ENCODE measurements at places on chromosomes 2 and 18.

DNA sequence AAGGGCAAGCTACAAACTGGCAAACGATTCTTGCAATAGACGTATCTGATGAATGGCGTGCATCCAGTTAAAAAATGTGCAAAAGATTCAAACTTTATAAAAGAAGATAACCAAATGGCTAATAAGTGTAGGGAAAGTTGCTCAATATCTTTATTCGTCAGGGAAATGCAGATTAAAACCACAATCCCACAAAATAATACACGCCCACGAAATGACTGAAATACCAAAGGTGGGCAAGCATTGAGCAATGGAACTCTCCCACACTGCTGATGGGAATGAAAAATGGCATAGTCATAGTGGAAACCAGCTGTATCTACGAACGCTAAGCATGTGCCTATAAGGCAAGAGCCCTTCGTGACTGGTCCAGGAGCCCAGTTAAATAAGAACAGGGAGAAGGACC, 168.6 kb upstream of the SIX2 start:
- DNase-seq, result no peak

DNA sequence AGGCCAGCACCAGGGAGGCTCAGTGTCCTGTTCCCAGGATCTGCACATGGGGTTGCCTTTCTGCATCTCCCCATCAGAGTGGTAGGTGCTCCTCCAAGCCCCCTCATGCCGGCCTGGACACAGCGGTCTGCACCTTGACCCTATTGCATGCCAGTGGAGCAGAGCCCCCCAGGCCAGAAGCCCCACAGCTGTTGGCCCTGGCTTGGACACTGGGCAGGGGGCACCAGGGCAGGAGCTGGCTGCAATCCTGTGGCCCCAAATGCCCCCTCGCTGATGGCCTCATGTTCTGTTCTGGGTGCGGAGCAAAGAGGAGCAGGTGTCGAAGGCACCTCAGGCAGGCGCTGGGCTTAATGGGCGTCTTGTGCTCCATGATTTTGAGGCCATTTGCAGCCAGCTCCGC, 62.7 kb downstream of the CCDC74A start:
- DNase-seq, result no peak

DNA sequence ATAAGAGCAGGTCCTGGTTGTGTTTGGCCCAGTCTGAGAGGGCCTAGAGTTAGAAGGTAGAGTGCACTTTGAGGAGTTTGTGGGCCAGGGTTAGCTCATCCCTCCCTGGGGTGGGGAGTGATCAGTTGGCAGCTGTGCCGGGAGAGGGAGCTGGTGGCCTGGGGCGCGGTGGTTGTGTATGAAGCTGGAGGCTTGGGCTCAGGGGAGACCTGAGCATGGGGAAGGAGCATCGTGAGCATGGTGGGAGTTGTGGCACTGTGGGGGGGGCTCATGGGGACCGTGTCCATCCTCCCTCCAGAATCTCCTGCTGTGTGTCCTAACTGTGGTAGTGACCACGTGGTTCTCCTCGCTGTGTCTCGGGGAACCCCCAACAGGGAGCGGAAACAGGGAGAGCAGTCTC, 13.6 kb downstream of the STK11IP start:
- no peak for DNase-seq

DNA sequence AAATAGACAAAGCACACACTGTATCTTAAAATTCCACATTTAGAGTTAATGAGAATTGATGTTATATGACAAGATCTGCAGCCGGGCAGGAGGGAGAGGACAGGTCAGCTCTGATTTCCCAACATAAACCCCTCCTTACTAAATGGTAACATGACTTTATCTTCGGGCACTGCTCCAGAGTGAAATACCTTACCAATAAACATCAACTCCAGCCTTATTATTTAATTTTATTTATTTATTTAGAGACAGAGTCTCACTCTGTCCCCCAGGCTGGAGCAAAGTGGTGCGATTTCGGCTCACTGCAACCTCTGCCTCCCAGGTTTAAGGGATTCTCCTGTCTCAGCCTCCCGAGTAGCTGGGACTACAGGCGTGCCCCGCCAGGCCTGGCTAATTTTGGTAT, 1.7 kb downstream of the CYB5A start:
- no peak for DNase-seq

GRCh38 chr2:73291461-73292315, 1.7 kb downstream of the EGR4 start:
- DNase-seq, result no peak

DNA sequence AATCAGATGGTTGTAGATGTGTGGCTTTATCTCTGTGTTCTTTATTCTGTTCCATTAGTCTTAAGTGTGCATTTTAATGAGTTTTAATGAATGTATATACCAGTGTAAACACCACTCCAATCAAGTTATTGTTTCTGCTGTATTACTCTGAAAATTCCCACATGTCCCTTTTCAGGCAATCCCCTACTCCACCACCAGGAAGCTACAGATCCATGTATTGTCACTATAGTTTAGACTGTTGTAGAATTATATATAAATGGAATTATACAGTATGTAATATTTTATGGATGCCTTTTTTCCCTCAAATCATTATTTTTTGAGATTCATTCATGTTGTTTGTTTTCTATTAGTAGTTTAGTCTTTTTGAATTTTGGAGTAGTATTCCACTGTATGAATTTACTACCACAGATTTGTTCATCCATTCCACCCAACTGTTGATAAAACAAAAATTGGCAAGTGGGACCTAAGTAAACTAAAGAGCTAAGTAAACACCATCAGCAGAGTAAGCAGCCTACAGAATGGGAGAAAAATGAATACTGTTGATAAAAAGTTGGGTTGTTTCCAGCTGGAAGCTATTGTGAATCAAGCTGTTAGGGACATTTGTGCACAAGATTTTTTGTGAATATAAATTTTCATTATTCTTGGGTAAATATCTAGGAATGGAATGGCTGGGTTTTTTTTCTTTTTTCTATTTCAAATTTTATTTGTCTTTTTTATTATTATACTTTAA, 262.0 kb downstream of the CAMKMT start:
- no peak for DNase-seq

- no peak for DNase-seq
Measured at GRCh38 chr2:110852541-110853263, 120.3 kb downstream of the ACOXL start.

DNA sequence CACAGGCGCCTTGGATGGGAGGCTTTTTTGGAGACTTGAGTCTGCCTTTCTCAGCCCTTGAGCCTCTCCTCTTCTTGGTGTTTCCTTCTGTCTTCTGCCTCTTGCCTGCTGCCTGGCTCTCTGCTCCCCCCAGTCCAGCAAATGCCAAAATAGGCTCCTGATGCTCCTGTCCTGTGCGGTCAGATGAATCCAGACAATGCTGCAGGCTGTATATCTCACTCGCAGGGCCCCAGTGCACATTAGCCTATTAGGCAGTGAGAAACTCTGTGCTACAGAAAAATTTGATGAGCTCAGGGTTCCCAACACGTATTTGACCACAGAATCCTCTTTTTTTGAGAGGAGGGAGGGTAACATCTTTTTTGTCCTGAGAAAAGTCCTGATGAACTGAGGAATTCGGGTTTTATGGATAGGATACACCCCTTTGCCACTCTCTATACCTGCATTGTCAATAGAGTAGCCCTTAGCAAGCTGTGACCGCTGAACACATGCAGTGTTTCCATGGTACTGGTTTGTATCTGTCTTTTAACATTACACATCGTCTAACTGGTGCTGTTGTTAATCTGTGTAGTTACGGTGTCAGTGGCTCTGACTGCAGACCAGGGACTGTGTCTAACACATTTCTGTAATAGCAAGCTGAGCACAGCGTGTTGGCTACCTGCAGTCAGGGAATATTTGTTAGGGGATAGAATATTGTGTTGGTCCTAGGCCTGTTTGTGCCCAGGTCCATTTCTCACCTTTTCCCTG, 50.8 kb downstream of the FAM228A start:
- no peak for DNase-seq

- no peak for DNase-seq
Measured at GRCh38 chr2:240436683-240437550, 1.5 kb downstream of the GPC1 start.

DNA sequence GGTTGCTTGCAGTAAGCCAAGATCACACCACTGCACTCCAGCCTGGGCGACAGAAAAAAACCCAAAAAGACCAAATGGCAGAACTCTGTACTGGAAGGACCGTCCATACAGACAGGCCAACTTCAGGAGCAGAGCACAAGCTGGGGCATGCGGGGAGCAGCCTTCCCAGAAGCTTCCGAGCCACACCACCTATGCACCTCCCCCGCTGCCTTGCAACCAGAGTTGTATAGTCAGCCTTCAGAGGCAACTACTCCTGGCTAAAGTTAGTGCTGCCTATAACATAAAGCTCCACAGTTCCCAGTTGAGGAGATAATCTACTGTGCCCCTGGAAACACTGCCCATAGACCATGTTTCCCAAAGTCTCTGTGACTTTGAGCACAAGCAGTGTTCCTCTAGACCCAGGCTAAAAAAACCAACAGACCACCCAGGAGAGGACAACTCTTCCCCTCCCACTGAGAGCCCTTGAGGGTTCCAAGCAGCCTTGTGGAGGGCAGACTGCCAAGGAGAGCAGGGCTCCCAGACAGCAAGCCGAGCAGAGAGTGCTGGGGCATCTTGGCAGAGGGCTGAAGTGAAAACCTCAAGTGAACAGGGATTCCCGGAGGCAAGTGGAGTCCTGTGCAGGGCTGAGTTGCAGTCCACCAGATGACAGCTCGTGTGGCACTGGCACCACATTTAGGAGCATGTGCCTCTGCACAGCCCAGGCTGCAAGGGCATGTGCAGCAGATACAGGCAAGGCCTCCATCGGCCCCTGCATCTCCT, 6.8 kb downstream of the SFT2D3 start:
- DNase-seq, result no peak

DNA sequence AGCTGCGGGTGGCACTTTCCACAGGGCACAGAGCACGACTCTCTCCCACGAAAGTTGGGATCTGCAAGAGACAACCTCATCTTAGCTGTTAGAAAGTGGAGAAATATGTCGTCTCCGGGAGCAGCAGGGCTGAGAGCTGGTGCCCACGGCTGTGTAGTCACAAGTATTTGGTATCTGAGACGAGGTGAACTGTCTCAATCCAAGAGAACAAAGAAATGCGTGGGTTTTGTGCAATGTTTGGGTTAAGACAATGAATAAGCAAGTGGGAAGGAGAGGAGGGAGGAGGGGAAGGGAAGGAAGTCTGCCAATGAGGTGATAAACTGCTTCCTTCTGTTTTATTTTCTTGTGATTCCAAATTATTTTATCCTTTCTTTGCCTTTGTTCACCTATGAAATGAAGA, 18.0 kb downstream of the DYTN start:
- DNase-seq, result no peak

DNA sequence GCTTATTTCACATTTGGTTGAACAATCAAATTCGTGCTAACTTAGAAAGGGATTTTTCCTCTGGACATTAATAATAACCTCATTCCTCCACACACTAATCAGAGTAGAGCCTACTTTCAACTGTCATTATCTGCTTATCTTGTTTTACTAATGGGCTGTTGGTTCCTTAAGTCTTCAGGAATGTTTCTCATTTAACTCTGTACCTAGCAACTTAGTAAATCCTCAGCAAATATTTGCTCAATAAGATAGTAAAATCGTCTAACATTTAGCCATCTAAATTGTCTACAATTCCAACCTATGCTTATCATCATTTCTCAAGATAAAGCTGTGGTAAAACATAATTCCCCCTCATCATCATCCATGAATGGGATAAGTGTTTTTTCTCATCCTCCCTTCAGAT, 98.1 kb downstream of the CDH2 start:
- no peak for DNase-seq

DNA sequence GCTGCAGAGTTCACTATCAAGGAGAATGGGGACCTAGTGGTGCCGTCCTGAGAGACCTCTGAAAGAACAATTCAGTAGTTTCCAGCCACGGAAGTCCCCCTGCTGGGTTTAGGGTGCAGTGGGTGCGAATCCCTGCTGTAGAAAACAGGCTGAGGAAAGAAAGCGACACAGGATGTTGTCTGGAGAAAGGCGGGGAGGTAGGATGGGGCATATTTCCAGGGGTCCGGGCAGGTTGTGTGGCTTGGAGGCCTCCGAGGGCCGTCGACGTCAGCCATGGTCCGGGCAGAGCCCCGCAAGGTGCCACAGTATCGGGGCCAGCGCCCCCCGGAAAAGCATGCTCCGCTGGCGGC, 807 bp upstream of the CREB1 start:
- DNase-seq, result no peak

- DNase-seq, result no peak
Measured at GRCh38 chr2:88602022-88602421, 25.2 kb downstream of the EIF2AK3 start.

DNA sequence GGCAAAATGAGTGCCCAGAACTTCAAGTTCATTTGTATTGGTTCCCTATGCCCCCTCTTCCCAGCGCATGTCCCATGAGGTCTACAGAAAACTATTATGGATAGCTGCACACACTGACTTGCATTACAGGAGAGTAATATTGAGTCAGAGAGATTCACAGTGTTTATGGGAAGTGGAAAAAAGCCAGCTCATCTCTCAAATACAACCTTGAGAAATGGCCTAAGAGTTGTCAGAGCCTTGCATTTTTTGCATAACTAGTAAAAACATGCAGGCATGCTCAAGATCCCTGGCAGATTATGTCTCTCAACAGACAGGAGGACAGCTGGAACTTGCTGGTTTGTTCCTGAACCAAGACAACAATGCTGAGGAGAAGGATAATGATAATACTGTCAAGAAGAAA, 1292.8 kb downstream of the DSC3 start:
- DNase-seq, result no peak

DNA sequence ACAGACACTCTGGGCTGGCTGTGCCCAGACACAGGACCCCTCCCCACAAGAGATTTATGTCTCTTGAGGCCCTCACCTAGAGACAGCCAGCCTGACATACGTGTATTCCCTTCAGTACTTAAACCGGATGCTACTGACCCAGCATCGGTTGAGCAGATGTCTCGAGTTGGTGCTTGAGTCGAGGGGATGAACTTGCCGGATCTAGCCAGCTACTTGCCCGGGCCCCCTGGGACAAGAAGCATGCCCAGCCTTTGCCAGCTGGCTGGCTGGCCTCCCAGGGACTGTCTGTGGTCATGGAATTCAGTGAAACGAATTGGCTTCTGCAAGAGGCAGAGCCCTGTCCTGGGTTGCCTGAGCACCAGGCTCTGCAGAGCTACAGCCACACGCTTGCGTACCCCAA, 36.0 kb downstream of the DNMT3A start:
- peak; percentile 73 for DNase-seq

- peak; percentile 69 for DNase-seq
Measured at GRCh38 chr2:102049756-102050443, 58.1 kb downstream of the IL1R2 start.

DNA sequence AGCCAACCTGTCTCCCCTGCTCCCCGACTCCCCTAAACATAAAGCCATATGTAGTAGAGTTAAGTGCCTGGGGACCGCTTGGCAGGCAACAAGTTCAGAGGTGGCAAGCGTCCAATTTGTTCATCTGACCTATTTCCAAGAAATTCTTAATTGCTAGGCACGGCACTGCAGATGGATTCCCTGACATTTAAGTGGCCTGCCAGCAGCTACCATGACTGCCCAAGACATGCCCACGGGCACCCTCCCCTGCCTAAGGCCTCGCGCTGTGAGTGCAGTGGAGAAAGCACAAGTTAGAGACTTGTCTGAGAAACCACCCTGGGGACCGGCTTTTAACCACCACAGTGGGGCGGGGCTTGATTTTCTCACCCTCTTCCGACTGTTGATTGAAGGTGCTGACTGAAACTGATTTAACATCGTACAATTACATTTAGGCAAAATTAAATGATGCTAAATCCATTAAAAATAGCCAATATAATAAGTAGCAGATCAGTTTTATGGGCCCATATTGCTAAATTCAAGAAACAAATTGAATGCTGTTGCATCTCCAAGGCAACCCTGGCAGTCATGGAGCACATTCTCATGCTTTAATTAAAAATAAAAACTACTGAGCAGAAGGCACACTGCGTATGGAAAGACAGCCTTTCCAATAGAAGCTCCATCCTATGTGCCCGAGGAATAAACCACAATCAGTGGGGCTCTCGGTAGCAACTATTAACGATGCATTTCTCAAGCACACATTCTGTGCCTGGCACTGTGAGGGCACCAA, 163.6 kb upstream of the ACAA2 start:
- peak; percentile 19 for DNase-seq

Measured in posterior cingulate gyrus (tissue), 11 donors.